ENCODE measurements at places on chromosomes 16 and 17.

- no peaks in the 10 kb centered on the region for H3K36me3 ChIP-seq
- no peak overlapping the region for H3K4me3 ChIP-seq
- H3K27ac ChIP-seq, result no peak overlapping the region
- no peak for DNase-seq
- peaks cover 15% of the 10 kb centered on the region for H3K4me1 ChIP-seq
Measured at GRCh38 chr16:84518804-84519341, 14.4 kb upstream of the MEAK7 start.

GRCh38 chr17:34386697-34387550, 23.9 kb upstream of the CCL1 start:
- H3K4me1 ChIP-seq, result peaks cover 69% of the 10 kb centered on the region
- H3K4me3 ChIP-seq, result no peak overlapping the region
- H3K36me3 ChIP-seq, result no peaks in the 10 kb centered on the region
- peak overlapping the region; percentile 5 for H3K27ac ChIP-seq

DNA sequence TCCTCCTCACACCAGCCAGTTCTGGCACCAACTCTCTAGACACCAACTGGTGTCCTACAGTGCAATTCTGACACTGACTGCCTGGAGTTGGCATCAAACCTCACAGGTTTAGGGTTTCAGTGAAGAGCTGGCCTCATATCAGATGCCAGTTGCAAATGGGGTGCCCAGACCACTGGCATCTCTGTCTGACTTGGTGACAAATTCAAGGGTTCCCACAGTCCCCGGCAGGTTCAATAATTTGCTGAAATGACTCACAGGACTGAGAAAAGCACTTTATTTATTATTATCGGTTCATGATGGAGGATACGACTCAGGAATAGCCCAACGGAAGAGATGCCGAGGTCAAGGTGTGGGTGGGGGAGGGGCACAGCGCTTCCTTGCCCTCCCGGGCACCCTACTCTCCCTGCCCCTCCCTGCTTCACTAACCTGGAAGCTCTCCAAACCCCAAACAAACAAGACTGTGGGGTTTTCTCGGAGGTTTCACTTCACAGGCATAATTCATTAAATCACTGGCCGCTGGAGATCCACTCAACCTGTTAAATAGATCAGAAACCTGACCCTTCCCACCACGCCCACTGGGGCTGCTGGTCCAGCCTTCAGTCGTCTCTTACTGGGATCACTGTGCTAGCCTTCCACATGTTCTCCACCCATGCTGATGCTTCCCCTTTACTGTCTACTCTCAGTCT, 1.7 kb upstream of the NLRP1 start:
- no peak overlapping the region for H3K27ac ChIP-seq
- no peaks in the 10 kb centered on the region for H3K27me3 ChIP-seq
- no peaks in the 10 kb centered on the region for H3K36me3 ChIP-seq

DNA sequence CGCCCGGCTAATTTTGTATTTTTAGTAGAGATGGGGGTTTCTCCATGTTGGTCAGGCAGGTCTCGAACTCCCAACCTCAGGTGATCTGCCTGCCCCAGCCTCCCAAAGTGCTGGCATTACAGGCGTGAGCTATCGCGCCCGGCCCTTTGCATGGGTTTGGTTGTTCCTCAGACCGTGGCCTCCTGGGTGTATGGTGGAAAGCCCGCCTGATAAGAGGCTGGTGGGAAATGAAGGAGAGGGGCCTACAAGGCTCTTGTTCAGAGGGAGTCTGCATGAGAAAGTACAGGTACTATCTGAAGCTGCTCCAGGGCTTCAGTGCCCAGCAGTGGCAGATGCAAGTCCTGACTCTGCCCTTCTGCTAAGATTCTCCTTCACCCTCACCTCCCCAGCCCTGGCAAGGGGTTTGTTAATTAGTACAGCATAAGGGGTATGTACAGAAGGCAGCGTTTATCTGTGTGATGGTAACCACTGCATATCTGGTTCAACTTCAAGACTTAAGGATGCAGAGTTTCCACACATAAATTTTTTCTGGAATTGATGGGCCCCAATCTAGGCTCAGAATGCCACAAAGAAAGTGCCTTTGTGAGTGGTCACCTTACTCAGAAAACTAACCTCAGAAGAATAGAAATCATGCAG, 24.2 kb downstream of the GRB7 start:
- H3K36me3 ChIP-seq, result no peaks in the 10 kb centered on the region
- DNase-seq, result no peak
- H3K4me1 ChIP-seq, result peaks cover 4% of the 10 kb centered on the region
- H3K27ac ChIP-seq, result no peak overlapping the region
- H3K4me3 ChIP-seq, result no peak overlapping the region

- no peak overlapping the region for H3K4me3 ChIP-seq
- no peak for DNase-seq
- H3K27ac ChIP-seq, result no peak overlapping the region
- H3K36me3 ChIP-seq, result no peaks in the 10 kb centered on the region
- H3K4me1 ChIP-seq, result no peaks in the 10 kb centered on the region
- H3K27me3 ChIP-seq, result no peaks in the 10 kb centered on the region
Measured at GRCh38 chr16:84475643-84476240, 28.7 kb downstream of the MEAK7 start.

GRCh38 chr17:18141210-18141803, 32.8 kb downstream of the MYO15A start:
- no peaks in the 10 kb centered on the region for H3K4me1 ChIP-seq
- DNase-seq, result peak; percentile 82
- H3K4me3 ChIP-seq, result no peak overlapping the region
- H3K27ac ChIP-seq, result no peak overlapping the region
- no peaks in the 10 kb centered on the region for H3K36me3 ChIP-seq

GRCh38 chr16:86229866-86230656, 280.3 kb upstream of the FOXF1 start:
- no peak for DNase-seq
- H3K27ac ChIP-seq, result no peak overlapping the region
- peaks cover 38% of the 10 kb centered on the region for H3K27me3 ChIP-seq
- H3K36me3 ChIP-seq, result no peaks in the 10 kb centered on the region
- H3K4me3 ChIP-seq, result no peak overlapping the region

DNA sequence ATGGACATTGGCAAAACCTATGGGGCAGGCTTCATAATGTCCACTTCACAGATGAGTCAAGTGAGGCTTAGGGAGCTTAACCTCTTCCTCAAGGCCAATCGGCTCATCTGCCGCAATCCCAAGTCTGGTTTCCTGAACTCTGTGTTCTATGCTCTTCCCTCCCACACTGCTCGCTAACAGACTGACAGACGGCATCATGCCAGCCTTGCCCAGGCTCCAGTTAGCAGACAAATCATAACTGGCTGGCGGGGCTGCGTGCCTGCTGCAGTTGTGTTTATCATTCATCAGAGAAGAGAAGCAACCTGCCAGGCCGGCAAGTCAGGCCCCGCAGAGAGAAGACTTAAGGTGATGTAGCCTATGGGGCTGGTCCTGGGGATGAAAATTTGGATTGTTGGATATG, 216.2 kb upstream of the ASIC2 start:
- no peak overlapping the region for H3K27ac ChIP-seq
- H3K4me3 ChIP-seq, result no peak overlapping the region
- peaks cover 9% of the 10 kb centered on the region for H3K4me1 ChIP-seq
- H3K27me3 ChIP-seq, result peaks cover 2% of the 10 kb centered on the region
- DNase-seq, result no peak

DNA sequence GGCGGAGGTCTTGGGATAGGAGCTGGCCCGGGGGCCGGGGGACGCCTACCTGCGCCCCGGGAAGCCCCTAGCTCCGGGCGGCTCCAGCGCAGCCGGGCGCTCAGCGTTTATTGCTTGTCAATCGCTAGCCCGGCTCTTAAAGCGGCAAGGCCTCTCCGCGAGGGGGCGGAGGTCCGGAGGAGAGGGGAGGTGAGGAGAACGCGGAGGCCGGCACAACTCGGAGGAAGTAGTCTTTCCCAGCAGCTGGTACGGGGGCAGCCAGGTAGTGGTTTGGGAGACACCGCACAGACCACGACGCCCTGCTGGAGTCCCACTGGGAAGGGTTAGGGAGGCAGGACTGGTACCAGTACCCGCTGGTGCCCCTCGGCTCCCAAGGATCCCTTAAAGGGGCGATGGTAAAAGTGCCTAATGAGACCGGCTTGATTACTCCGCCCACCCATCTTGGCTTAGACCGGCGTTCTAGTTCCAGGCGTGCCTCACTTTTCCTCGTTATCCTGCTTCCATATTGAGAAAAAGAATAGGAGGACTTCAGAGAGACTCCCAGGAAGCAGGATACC, at the start of gene MPP2:
Gene MPP2, minus strand, starts transcription at position 112 of the 557 bp plus-strand sequence. CDS start 3,076 bp downstream, outside the sequence.
- no peak within 1 kb of the TSS for H3K27ac ChIP-seq
- DNase-seq, result peak; percentile 77
- peaks cover 25% of the 10 kb centered on the region for H3K4me1 ChIP-seq
- peaks cover 38% of the 10 kb centered on the region for H3K27me3 ChIP-seq
- H3K36me3 ChIP-seq, result no peaks in the 10 kb centered on the region

DNA sequence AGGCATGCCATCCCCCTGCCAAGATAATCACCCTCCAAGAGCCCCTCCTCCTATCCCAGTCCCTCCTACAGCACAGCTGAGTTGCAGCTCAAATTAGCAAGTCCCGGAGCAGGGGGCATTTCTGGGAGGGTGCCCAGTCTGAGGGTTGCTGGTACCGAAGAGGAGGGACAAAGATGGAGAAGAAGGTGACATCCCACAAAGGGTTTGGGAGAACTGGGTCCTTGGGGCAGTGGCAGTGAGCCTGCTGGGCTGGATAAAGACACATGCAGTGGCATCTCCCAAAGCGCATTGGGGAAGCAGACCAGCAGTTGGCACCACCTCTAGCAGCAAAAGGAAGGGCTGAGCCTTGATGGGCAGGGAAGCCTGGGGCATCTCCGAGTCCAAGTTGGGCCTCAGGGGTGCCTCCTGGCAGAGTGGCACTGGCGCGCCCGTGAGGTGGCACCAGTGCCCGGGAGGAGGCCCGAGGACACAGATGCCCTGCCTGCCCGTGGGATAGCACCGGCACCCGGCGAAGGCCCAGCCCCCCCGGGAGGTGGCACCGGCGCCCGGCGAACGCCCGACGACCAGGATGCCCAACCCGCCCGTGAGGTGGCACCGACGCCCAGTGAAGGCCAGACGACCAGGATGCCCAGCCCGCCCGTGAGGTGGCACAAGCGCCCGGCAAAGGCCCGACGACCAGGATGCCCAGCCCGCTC, 622 bp downstream of the TOM1L2 start:
- no peak for DNase-seq
- peak overlapping the region; percentile 79 for H3K4me3 ChIP-seq

- peak; percentile 87 for DNase-seq
- H3K4me3 ChIP-seq, result no peak overlapping the region
- peaks cover 31% of the 10 kb centered on the region for H3K4me1 ChIP-seq
Measured at GRCh38 chr17:83053739-83054451, 25.5 kb upstream of the METRNL start.

- H3K27me3 ChIP-seq, result peaks cover 29% of the 10 kb centered on the region
- no peak for DNase-seq
- peaks cover 6% of the 10 kb centered on the region for H3K4me1 ChIP-seq
- H3K27ac ChIP-seq, result no peak overlapping the region
Measured at GRCh38 chr17:68198931-68199836, 48.7 kb upstream of the AMZ2 start.

DNA sequence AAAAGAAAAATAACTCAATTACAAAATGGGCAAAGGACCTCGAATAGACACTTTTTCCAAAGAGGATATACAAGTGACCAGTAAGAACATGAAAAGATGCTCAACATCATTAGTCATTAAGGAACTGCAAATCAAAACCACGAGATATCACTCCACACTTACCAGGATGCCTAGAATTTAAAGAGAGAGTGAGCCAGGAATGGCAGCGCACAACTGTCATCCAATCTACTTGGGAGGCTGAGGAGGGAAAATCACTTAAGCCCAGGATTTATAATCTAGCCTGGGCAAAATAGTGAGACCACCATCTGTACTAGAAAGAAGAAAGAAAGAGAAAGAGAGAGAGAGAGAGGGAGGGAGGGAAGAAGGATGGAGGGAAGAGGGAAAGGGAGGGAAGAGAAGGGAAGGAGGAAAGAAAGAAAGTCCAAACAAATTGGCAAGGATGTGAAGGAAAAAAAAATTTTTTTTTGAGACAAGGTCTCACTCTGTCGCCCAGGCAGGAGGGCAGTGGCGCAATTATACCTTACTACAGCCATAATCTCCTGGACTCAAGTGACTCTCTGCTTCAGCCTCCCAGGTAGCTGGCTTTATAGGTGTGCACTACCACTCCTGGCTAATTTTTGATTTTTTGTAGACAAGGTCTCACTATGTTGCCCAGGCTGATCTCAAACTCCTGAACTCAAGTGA, 22.6 kb downstream of the TBX2 start:
- no peak overlapping the region for H3K27ac ChIP-seq
- DNase-seq, result no peak
- no peaks in the 10 kb centered on the region for H3K36me3 ChIP-seq
- no peak overlapping the region for H3K4me3 ChIP-seq
- no peaks in the 10 kb centered on the region for H3K4me1 ChIP-seq
- peaks cover 53% of the 10 kb centered on the region for H3K27me3 ChIP-seq

DNA sequence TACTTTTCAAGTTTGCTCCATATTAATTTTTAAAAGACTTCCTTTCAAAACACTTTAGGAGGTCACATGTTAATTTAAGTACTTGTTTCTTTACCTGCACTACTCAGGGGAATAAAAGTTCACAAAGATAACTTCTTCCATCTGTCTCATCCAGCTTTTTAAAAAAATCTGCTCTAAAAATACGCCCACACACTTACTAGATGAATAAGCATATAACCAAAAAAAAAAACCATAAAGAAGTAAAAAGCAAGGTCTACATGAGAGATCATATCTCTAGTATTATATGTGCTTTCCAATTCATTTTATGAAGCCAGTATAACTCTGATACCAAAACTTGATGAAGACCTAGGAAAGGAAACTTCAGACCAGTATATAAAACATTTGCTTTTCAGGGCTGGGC, 17.2 kb downstream of the SKAP1 start:
- no peak overlapping the region for H3K27ac ChIP-seq
- H3K4me3 ChIP-seq, result no peak overlapping the region
- no peaks in the 10 kb centered on the region for H3K36me3 ChIP-seq
- no peaks in the 10 kb centered on the region for H3K27me3 ChIP-seq

DNA sequence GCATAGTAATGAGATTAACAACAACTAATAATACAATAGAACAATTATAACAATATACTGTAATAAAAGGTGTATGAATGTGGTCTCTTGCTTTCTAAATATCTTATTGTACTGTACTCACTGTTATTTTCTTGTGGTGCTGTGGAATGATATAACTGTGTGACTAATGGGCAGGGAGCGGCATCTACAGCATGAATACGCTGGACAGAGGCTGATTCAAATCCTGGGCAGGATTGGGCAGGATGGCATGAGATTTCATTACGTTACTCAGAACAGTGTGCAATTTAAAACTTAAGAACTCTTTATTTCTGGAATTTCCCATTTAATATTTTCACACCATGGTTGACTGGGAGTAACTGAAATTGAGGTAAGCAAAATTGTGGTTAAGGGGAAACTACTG, 1239.8 kb upstream of the GOT2 start:
- no peak overlapping the region for H3K27ac ChIP-seq
- DNase-seq, result no peak
- H3K4me1 ChIP-seq, result no peaks in the 10 kb centered on the region
- H3K27me3 ChIP-seq, result no peaks in the 10 kb centered on the region

GRCh38 chr17:34613064-34614019, 34.0 kb downstream of the TMEM132E start:
- no peak for DNase-seq
- no peak overlapping the region for H3K4me3 ChIP-seq
- H3K36me3 ChIP-seq, result no peaks in the 10 kb centered on the region
- H3K27ac ChIP-seq, result no peak overlapping the region
- H3K27me3 ChIP-seq, result peaks cover 13% of the 10 kb centered on the region

- no peak overlapping the region for H3K4me3 ChIP-seq
- no peaks in the 10 kb centered on the region for H3K27me3 ChIP-seq
- no peaks in the 10 kb centered on the region for H3K36me3 ChIP-seq
- no peak for DNase-seq
- H3K27ac ChIP-seq, result no peak overlapping the region
Measured at GRCh38 chr17:31629696-31630470, 229.2 kb downstream of the COPRS start.

- peak; percentile 88 for DNase-seq
- peaks cover 11% of the 10 kb centered on the region for H3K4me1 ChIP-seq
- no peak overlapping the region for H3K4me3 ChIP-seq
- H3K27me3 ChIP-seq, result no peaks in the 10 kb centered on the region
- H3K27ac ChIP-seq, result no peak overlapping the region
- H3K36me3 ChIP-seq, result no peaks in the 10 kb centered on the region
Measured at GRCh38 chr17:39244600-39245570, 19.1 kb upstream of the STAC2 start.

All from common myeloid progenitor, CD34-positive (primary cell).